ENCODE measurements at places on chromosomes 12 and 14. TPM values are rescaled to one million over a fixed set of nuclear protein-coding genes. Genes with fewer than 3 reads are reported as not detected.

- DNase-seq, result no peak
Observed at GRCh38 chr12:120685522-120685921, 1.4 kb upstream of the MLEC start.

DNA sequence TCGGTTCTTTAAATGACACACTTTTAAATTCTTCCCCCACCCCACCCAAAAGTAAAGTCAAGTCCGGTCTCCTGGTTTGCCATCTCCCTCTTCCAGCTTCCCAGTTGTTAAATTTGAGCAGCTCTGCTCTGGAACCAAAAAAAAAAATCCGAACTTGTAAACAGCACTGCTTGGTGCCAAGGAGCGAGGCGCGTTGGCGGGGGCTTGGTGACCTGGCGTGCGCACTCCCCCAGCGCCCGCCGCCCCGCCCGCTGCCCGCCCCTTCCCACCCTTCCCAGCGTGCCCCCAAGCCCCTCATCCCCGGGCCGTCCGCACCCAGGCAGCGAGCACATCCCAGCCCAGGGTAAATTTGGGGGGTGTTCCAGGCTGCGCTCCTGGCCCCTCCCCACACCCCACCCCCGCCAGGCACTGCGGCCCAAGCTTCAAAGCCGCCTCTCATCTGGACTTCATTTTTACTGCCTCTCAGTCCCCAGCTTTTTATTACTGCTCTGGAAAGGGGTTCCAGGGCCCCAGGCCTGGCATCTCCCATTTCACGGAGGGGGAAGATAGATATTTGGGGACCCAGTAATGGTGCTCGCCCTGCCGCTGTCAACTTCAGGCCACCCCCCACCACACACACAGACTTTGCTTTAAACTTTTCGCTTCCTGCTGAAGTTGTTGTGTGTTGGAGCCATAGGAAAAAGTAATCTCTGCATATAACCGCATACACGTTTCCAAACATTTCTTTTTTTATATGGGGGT, 11.7 kb upstream of the ITGB7 start:
- DNase-seq, result no peak

GRCh38 chr14:60658909-60659585, 9.8 kb upstream of the SIX1 start:
- no peak for DNase-seq

DNA sequence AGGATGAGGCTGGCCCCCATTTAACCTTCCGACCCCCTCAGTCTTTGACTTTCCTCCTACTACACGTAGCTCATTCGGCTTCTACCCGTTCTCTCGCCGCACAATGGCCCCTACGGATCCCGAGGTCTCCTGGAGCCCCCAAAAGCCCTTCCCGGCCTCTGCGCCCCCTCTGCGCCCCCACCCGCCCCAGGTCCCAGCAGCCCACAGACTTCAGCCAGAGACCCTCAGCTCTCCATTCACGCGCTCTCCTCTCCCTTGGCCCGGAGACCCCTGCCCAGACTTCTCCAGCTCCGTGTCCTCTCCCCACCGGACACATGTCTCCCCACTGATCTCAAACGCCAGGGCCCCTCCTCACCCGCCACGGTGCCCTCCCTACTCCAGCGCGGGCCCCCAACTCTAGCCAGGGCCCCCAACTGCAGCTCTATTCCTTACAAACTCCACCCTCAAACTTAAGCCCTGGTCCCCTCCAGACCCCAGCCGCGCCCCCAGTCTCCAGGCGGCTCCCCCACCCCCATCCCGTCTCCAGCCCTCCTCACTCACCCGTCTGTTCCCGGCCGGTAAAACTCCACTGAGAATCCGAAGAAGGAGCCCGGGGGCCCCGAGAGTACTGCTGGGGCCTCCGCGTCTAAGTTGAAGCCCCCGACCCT, 502 bp downstream of the ITGA5 start:
- no peak for DNase-seq

DNA sequence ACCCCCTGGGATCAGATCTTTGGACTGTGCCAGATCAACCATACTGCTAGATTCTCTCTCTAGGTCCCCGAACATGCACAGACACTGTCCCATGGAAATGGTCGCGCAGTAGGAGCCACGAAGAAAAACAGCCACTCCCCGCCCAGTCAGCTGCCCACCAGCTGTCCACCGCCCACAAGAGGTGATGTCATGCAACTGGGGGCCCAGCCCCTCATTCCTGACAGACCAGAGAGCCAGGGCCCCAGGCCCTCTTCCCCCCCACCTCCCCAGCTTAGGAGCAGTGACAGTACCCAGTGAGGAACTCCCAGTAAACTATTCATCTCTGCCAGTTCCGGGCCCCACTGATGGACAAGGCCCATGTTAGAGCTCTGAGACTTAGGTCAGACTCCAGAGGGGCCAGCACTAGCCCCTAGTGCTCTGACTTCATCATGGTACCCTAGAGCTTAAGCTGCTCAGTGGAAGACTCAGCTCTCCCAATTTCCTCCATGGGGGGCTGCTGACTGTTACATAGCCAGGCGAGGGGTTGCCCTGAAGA, 3.7 kb upstream of the TAMALIN start:
- DNase-seq, result no peak

DNA sequence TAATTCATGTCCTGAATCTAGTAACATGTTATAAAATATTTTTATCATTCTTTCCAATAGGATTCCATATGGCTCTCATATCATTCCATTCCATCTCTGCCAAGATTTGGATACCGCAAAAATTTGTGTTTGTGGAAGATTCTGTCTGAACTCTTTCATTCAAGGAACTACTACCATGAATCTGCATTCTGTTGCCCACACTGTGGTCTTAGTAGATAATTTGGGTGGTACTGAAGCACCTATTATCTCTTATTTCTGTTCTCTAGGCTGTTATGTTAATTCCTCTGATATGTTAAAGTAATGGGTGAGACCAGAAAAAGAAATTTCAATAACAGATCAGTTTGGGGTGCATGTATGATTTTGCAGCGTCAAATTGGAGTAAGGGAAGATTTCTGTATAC, 6.2 kb downstream of the RPL36AL start:
- DNase-seq, result no peak

DNA sequence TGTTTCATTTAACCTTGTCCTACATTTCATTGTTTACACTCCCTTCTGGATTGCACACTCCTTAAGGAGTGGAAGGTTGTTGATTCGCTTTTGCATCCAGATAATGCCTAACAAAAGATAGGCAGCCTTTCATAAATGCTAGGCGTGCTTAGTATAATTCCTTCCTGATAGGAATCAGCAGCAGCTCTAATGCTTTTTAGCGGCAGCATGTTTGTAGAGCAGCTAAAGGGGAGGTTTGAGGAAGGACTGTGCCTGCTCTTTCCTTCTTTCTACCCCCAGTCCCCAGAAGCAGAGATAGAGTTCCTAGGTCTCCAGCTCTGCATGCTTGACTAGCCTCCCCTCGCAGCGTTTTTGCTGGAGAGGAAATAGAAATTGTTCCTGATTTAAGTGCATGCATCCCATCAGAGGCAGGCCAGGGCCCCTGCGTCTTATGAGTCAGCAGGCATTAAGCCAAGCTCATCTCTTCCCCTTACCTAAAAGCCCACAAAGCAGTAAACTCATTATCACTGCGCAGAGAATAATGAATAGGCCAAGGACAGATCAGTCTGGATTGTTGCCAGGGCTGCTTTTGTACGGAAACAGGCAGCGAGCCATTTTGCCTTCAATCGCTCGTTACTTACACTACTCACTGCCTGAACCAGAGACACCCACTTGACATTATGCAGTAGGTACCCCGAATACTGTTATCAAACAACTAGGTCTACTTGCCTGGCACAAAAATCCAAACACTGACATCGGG, 14.0 kb upstream of the TBPL2 start:
- DNase-seq, result no peak

DNA sequence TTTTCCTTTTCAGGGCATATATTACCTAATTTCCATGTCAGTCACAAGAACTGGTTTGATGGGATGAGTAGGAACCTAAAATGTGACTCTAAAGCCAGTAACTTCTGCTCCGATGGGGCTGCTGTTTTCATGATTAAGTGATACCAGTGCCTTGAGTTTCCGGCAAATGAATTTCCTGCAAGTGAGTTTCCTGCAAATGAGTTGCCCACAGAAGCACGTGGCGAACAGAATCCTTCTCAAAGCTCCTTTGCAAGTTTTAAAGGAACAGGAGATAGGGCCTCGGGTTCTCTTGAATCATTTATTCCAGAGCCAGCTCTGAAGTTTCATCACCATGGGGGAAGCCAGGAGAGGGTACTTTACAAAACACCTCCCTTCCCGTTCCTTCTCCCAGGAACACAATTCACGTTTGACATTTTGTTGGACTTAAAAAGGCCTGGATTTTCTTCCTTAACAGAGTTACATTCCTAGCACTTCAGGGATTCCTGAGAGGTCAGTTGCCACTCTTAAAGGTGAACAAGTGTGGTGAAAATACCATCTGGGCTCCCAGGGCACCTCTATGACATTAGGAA, 2.2 kb upstream of the PPTC7 start:
- DNase-seq, result no peak

GRCh38 chr14:31788340-31788739, 227.1 kb downstream of the NUBPL start:
- DNase-seq, result no peak

- no peak for DNase-seq
Observed at GRCh38 chr12:116843085-116843484, 38.2 kb downstream of the HRK start.

DNA sequence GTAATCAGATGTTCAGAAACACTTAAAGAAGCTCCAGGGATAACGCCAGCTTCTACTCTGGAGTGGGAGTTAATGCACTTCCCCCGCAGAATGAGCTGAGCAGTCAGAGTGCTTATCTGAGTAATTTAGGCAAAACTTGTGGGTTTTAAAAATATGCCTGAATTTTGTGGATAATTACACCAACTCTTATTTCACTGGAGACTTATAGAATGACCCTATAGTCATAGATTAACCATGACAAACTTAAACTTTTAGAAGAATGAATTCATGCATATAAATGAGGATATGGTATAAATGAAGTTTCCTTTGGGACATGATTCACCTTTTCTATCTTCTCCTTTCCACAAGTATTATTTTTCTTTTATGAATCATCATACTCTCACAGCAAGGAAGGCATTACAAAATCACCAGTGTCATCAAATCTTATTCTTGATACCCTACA, 241.1 kb upstream of the FBXO33 start:
- DNase-seq, result no peak

GRCh38 chr12:55686366-55687010, 21.2 kb downstream of the ITGA7 start:
- no peak for DNase-seq

DNA sequence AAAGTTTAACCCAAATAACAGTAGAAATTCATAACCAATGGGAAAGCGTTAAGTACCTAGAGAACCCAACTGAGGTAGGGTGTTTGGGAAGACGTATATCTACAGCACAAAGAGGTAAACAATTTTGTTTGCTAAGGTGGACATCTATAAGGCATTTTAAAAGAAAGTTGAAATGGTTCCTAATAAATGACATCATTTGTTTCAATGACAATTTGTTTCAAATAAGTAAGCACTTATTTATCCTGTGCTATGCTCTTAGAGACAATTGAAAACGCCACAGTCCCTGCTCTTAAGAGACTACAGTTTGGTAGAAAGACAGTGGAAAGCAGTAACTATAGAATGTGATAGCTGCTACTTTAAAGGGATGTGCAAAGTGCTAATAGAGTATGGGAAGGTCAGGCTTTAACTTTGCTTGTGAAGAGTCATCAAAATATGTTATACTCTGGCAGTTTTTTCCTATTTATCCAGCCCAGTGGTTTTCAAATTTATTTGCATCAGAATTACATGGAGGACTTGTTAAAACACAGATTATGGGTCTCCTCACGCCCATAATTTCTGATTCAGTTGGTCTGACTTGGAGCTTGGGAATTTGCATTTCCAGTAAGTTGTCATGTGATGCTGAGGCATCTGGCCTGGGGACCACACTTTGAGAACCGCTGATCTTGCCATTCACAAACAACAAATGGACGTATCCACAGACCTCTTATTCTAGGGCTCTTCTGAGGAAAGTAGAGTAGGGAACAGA, 19.6 kb upstream of the SMCO2 start:
- no peak for DNase-seq

Gene GPR84
- 0.19 TPM for polyA plus RNA-seq

Gene STRN3
- polyA plus RNA-seq, result 42.9 TPM

Gene OR6C75
- polyA plus RNA-seq, result 0.08 TPM

Gene GDF3
- not detected for polyA plus RNA-seq

Gene HEBP1
- 61.2 TPM for polyA plus RNA-seq

Gene HRK
- 0.13 TPM for polyA plus RNA-seq

Gene CCDC196
- polyA plus RNA-seq, result 0.25 TPM

Gene ST8SIA1
- 13.4 TPM for polyA plus RNA-seq
